Caco-2 (cell line): ENCODE measurements at places on chromosomes 11 and 22.

DNA sequence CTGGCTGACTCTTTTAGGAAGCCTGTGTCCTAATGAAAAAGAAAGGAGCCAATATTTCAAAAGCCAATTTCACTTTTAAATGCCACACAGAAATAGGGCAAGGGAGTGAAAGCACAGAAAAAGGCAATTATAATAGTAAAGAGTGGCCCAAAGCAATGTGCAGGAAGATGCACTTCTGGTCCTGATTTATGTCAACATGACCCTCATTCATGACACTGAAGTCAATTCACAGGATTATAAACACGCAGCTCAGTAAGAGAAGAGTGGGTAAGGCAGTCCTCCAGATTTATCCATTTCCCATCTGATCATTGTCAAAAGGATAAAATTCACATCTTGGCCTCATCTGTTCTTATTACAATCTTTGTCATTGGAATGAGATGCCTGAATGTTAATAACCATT lies 1049.7 kb upstream of the RAG2 start:
- DNase-seq, result no peak

- no peak for DNase-seq
Observed at GRCh38 chr11:38510041-38510440, 1912.0 kb upstream of the RAG2 start.

GRCh38 chr11:73869332-73869949 lies 7.2 kb downstream of the COA4 start:
- DNase-seq, result no peak

DNA sequence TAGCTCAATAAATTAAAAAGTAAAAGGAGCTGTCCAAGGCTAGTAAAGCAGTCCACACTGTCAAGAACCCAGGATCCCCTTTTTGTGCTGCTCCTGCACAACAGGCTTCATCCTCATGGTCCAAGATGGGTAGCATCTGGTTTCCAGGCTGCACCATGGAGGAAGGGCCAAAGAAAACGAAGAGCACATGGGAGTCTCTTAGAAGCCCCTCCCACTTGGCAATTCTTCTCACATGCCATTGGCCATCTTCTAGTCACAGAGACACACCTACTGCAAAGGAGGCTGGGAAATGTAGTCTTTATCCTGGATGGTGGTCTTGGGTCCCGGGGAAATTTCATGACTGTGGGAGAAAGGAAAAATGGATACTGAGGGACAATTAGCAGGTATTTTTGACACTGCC lies 37.8 kb downstream of the PRR5L start:
- DNase-seq, result no peak

DNA sequence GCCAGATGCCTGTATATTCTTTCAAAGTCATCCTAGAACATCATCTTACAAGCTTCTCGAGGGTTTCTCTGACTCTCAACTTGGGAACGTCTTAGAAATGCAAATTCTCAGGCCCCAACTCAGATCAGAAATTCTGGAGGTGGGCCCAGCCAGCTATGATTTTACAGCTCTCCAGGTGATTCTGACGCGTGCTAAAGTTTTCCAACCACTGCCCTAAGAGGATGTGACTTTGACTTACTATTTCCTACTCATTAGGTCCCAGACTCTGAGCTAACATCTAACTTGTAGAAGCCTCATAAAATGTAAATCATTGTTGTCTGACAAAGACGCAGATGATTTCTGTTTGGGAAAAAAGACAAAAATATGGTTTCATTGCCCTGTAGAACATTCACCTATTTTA lies 61.1 kb downstream of the IRAG1 start:
- DNase-seq, result no peak

DNA sequence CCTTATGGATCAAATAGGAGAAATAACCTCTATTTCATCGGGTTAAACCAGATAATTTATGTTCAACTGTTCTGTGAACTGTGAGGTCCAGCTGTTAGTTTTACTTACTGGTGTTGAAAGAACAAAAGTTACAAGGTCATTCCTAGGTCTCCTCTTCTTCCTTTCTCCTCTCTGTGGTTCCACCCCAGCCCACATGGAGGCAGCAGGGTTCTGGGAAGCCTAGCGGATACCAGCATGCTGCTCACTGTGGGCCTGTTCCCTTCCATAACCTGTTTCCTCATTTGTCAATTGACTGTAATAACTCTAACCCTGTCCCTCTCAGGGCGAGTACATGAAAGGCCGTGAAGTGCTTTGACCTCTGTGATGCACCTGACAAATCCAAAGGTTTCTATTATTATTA lies 27.8 kb downstream of the RELT start:
- peak; percentile 85 for DNase-seq

DNA sequence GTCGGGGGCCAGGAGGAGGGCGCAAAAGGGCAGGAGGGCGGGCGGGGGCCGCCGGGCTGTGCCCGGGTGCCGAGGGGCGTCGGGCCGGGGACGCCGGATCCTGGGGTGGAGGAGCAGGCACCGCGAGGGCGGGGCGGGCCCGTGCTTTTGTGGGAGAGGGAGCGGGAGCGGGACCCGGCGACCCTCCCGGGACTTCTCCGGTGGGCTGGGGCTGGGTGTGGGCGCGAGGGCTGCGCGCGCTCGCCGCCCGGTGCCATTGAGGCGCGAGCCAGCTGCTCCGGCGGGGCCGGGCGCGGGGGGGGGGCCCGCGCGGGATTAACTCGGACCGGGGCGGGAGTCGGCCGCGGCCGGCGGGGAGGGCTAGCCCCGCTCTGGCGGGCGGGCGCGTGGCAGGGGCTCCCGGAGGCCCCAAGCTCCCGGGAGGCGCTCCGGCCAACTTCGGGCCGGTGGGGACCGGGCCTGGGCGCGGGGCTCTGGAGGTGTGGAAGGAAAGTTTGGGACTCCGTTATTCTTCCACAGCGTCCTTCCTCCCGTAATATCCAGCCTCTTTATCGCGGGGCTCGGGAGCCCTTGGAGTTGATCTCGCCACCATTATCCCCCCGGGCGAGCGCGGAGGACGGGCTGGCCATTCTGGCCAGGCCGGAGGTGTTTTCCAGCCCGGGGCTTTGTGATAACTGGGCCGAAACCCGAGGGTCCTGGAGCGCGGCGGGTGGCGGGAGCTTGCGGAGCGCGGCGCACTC lies 936 bp downstream of the CECR2 start:
- no peak for DNase-seq

- peak; percentile 21 for DNase-seq
Observed at GRCh38 chr22:36938028-36938425, 24.6 kb downstream of the CSF2RB start.

DNA sequence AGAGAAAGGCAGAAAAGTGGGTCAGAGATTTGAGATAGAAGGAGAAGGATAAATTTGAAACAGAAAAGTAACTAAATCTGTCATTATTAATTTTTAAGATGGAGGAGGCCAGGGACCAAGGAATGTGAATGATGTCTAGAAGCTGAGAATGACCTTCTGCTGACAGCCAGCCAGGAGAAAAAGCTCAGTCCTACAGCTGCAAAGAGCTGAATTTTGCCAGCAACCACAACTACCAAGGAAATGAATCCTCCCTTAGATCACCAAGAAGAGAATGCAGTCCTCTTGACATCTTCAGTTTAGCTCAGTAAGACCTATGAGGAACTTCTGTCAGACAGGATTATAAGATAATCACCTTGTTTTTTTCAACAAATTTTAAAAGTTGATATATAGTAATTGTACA lies 538.2 kb downstream of the LRRC4C start:
- DNase-seq, result no peak

DNA sequence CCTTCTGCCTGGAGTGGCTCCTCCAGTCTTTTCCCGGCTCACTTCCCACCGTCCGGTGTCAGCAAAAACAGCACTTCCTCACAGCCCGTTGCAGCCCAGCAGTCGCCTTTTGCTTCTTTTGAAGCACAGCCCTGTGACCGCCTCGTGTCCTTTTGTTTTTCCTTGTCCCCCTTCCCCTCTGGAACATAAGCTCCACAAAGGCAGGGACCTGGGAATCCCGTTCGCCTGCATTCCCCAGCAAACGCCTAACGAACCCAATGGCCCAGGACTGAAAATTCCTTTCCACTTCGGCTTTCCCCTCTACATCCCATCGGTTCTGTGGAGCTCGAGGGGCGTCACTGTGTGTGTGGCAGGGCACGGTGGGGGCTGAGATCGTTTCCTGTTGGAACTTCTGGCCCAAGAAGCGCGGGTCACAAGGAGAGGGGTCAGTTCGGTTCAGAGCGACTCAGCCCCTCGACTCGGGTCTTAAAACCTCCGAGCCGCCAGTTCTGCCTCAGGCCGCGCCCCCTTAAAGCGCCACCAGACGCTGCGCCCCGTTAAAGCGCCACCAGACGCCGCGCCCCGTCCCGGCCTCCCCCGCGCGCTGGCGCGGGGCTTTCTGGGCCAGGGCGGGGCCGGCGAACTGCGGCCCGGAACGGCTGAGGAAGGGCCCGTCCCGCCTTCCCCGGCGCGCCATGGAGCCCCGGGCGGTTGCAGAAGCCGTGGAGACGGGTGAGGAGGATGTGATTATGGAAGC lies 841 bp downstream of the RIC8A start:
- DNase-seq, result peak; percentile 88

DNA sequence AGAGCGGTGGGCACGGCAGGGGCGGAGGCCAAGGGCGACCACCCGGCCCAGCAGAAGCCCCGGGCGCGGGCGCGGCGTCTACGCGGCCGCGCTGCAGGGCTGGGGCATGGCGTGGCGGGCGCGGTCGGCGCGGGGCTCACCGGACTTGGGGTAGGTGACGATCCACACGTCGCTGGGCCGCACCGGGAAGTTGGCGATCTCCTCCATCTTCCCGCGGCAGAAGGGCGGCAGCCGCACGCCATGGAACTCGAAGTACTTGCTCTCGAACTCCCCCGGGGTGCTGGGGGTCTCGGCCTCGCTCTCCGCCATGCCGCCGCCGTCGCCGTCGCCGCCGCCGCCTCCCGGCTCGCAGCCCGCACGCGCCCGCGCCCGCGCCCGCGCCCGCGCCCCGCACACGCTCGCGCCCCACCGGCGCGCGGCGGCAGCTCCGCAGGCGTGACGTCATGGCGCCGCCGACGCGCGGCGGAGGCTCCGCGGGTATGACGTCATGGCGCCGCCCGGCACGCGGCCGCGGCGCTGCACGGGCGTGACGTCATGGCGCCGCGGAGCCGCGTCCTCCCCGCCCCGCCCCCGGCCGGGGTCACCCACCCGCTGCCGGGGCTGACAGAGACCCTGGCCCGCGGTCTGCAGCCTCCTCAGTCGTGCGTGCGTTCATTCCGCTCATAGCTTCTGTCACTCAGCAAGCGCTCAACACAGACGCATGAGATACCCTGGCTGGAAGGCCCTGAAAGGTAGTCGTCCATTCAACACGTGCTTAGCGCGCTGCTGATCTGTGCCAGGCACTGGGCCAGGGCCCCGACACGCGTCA lies at the start of gene SULT4A1:
Gene SULT4A1, minus strand, starts transcription at position 440 of the 808 bp plus-strand sequence. Its CDS starts 131 bp downstream, at position 309.
- DNase-seq, result no peak

DNA sequence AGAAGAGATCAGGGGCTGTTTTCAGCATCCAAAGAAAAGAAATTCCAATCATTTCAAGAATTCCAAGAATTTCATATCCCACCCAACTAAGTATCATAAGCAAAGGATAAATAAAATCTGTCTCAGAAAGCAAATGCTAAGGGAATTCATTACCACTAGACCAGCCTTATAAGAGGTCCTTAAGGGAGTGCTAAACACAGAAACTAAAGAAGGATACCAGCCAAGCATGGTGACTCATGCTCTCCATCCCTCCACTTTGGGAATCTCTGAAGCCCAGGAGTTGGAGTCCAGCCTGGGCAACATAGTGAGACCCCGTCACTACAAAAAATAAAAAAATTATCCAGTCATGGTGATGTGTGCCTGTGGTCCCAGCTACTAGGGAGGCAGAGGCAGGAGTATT lies 17.8 kb downstream of the FADD start:
- no peak for DNase-seq

- no peak for DNase-seq
Observed at GRCh38 chr11:132050049-132050448, 679.6 kb downstream of the NTM start.

DNA sequence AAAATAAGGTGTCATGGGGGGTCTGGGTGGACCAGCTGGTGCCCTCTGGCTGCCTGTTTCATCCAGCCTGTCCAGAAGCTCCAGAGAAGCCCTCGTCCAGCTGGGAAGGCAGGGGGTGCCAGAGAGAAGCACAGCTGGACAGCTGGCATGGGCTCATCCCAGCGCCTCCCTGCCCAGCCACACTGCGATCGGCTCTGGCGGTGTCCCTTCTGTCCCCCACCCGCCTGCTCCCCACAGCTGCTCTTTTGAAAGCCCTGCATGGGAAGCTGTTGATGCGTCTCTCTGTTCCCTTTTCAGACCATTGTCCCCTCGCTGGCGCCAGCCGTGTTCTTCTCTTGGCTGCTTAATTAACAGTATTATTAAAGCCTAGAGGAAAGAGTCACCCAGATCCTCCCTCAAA lies 86.5 kb downstream of the MN1 start:
- DNase-seq, result no peak

DNA sequence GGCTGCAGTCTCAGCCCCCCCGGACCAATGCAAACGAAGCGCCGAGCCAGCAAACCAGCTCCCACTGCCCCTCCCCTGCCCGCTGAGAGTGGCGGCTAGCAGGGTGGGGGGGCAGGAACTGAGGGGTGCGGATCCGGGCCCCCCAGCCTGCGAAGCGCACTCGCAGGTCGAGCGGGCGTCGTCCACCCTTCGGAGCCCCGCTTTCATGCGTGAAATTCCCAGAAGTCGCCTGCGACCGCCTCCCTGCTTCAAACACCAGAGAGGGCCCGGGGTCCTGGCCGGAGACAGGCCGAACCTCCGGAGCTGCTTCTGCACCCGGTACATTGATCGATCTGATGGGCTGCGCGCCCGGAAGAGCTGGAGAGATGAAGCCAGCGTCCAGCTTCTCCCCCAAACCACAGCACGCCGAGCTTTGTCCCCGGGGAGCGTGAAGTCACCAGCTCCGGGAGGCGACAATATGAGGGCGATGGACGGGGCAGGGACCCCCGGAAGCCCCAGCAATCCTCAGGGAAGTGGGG lies 646 bp upstream of the PATZ1 start:
- DNase-seq, result no peak

- no peak for DNase-seq
Observed at GRCh38 chr11:36019005-36019596, 75.2 kb downstream of the LDLRAD3 start.

GRCh38 chr11:11251394-11251970 lies 101.6 kb downstream of the CSNK2A3 start:
- no peak for DNase-seq

GRCh38 chr11:130118636-130119387 lies 40.8 kb upstream of the ST14 start:
- DNase-seq, result no peak

- no peak for DNase-seq
Observed at GRCh38 chr22:23530106-23530505, 50.0 kb downstream of the IGLL1 start.

GRCh38 chr11:57325735-57326048 lies 940 bp upstream of the TNKS1BP1 start:
- no peak for DNase-seq

GRCh38 chr22:46040471-46041465 lies 63.8 kb upstream of the WNT7B start:
- no peak for DNase-seq

DNA sequence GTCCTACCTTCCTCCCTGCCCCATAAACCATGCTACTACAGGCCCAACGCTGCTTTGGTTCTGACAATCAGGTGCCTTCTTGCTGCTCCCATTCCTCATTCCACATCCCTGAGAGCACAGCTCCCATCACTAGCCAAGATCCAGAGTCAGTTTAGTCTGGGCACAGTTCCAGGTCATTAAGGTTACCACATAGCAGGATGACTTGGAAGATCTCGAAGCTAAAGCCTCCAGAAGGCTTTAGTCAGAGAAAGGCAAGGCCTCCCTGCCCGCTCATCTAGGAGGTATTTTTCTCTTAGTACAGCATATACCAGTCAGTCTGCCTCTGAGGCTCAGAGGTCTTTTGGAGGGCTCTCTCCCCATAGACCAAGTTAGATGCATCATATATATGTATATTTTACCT lies 30.3 kb downstream of the TRIM66 start:
- no peak for DNase-seq

GRCh38 chr11:2563213-2564007 lies 118.6 kb downstream of the KCNQ1 start:
- DNase-seq, result peak; percentile 51

- no peak for DNase-seq
Observed at GRCh38 chr11:26621132-26621531, 49.1 kb upstream of the MUC15 start.
